ENCODE measurements at places on chromosomes 7 and 10.

DNA sequence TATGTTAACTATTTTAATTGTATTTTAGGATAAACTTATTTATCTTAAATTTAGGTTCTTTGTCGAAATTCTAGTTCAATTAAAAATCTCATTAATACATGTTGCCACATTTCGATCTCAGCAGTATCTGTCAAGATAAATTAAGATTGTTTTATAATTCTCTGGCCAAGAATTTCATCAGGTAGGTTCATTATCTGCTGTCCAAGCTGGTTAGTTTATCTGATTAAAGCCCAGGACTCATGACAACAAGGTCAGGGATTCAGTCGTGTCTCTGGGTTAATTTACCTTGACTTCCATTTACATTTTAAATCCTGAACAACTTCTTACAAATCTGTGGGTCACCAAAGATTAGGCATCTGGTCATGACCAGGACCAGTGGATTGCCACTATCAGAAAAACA lies 7.6 kb downstream of the STEAP4 start:
- ATAC-seq = no peak

DNA sequence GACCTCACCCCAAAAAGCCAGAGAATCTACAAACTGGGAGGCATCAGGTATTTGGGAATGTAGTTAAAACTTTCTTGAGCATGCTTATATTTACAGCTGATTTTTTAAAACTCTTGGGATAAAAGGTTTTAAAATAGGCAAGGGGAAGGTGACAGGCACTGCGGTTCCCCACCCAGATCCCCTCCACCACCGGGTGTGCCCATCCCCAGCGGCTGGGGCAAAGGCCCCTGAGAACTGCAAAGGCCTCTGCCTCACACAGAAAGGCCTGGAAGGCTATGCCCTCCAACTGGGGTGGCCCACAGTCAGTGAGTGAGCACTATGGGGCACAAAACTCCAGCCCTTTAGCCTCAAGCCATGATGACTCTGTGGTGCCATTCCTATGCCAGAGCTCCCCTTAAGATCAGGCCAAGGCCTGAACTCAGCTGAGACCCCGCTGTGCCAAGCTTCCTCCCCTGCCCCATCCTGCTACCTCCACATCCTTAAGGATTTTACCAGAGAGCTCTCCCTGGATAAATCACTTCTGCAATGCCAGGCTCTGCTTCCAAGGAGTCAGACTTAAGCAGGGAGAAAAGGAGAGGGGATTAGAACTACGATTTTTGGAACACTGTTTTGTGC lies 299.1 kb downstream of the GRID1 start:
- ATAC-seq = no peak

DNA sequence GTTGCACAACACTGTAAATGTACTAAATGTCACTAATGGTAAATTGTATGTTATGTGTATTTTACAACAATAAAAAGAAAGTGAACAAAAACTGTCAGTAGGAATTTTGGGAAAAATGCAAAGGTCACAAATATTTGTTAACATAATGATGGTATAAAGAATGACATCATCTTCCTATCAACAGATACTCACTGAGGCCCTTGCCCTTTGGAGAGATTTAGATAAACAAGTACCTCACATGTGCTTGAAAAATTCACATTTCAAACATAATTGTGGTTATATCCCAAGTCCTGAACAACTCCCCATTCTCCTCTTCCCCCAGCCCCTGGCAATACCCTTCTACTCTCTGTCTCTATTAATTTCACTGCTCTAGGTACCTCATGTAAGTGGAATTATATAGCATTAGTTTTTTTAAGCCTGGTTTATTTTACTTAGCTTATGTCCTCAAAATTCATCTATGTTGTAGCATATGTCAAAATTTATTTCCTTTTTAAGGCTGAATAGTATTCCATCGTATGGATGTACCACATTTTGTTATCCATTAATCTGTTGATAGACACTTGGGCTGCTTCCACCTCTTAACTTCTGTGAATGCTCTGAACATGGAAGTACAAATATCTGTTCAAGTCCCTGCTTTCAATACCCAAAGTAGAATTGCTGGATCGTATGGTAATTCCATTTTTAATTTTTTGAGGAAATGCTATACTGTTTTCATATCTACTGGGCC lies 90.5 kb downstream of the WIPF3 start:
- ATAC-seq = no peak

GRCh38 chr10:85635650-85636049 lies 730.9 kb downstream of the GRID1 start:
- no peak for ATAC-seq

- ATAC-seq = no peak
These were observed 33.6 kb downstream of the JMJD1C start for GRCh38 chr10:63431962-63432797.

- no peak for ATAC-seq
These were observed 7.3 kb downstream of the AASS start for GRCh38 chr7:122136639-122137245.

GRCh38 chr10:133614830-133615580 lies 11.6 kb downstream of the FRG2B start:
- ATAC-seq = peak; percentile 29

DNA sequence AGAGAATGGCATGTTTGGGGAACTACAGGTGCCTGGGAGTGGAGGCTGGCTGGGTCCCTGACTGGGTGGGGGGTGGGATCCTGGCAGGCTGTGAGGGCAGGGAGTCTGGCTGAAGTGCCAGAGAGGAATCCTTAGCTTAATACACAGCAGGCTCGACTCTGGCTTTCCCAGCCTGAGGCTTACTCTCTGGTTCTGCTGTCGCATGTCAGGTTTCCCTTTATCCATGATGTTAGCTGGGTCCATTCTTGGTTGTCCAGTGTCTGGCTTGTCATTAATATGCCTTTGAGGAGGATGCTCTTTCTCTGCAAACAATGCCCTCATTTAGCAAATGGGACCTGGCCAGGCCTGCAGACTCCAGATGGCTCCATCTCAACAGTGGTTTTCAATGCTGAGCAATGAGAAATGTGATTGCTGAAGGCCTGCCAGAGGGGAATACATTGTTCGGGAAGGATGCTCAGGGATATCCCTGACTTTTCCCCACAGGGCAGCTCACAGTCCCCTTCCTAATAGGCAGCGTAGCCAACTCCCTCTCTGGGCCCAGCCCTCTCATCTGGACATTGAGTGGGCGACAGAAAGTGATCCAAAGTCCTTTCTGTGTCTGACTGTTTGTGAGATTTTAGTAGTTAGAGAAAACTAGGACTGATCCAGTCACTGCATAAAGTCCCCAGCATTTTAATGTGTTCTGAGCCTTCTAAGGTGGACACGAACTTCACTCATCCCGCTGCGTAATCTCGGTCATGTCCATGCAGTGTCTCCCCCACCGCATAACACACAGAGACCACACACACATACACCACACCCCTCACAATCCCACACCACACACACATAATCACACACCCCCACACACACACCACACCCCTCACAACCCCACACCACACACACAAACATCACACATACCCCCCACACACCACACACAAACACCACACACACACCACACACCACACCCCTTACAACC lies 124.9 kb downstream of the ANLN start:
- ATAC-seq = no peak

DNA sequence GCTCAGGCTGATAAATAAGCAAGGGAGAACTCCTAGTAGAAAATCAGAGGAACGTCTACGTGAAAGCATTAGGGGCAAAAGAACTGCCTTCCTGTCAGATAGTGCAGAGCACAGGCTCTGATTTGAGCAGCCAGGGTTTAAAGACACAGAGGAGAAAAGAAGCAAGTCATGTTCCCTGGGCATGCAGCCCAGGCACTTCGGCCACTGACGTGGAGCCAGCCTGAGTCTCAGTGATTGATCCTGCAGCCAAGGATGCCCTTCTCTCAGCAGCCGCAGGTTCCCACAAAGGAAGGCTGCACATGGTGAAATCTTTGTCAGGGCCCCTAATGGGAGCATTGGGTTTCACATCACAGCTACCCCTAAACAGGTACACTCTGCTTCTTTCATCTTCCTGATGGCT lies 161.7 kb upstream of the HPS1 start:
- no peak for ATAC-seq

- ATAC-seq = no peak
These were observed at the start of gene MYO1G for GRCh38 chr7:44978511-44979366. Gene MYO1G, minus strand, starts transcription at chr7:44979015. Its CDS starts 54 bp downstream, at chr7:44978961.

GRCh38 chr7:50610521-50611277 lies 45.5 kb upstream of the DDC start:
- ATAC-seq = no peak

DNA sequence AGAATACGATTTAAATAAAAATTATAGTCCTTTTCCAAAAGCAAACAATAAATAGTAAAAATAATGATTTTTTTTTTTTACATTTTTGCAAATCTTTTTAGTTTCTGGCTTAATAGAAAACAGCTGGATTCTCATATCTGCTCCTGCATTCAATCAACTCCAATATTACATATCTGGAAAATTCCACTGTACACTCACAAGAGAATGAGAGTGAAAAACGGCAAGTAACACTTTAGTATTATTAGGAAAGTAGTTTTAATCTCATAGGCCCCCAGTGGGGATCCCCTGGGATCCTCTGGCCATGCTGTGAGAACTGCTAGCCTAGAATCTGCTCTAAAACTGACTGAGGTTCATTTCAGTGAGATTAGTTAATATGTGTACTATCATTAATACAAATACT lies 128.6 kb upstream of the LRRN3 start:
- no peak for ATAC-seq

GRCh38 chr10:114876602-114877300 lies 55.2 kb downstream of the FHIP2A start:
- ATAC-seq = peak; percentile 65

DNA sequence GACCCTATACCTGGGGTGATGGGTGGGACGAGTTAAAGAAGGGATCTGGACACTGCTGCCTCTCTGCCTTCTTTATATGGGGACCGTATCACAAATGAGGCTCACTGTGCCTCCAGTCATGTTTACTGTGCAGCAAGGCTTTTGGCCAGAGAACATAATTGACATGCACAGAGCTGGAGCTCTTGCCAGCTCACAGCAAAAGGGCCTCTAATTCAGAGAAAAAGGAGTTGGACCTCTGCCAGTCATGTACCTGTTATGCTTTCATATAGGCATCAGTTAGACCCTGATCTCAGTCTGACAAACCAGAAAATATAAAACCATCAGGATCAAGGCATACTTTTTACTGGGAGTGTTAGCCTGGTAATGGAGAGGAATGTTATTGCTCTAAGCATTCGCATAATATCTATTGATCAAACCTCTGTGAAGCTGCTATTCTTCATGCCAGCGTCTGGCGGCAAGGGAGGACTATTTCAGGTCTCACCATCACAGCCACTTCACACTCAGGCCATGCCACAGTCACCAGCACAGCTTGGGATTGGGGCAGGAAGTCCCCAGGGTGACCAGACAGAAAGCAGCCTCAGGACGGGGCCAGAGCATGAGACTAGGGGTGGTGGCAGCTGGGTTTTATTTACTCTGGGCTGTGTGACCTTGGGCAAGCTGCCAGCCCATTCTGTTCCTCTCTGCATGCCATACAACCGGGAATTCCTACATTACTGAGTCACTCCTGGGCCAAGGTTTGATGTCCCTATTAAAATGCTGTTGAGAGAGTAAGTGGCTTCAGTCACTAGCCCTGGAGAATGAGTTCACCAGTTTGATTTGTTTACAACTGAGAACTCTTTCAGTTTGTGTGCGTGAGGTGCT lies 90.1 kb downstream of the NPSR1 start:
- peak; percentile 28 for ATAC-seq

DNA sequence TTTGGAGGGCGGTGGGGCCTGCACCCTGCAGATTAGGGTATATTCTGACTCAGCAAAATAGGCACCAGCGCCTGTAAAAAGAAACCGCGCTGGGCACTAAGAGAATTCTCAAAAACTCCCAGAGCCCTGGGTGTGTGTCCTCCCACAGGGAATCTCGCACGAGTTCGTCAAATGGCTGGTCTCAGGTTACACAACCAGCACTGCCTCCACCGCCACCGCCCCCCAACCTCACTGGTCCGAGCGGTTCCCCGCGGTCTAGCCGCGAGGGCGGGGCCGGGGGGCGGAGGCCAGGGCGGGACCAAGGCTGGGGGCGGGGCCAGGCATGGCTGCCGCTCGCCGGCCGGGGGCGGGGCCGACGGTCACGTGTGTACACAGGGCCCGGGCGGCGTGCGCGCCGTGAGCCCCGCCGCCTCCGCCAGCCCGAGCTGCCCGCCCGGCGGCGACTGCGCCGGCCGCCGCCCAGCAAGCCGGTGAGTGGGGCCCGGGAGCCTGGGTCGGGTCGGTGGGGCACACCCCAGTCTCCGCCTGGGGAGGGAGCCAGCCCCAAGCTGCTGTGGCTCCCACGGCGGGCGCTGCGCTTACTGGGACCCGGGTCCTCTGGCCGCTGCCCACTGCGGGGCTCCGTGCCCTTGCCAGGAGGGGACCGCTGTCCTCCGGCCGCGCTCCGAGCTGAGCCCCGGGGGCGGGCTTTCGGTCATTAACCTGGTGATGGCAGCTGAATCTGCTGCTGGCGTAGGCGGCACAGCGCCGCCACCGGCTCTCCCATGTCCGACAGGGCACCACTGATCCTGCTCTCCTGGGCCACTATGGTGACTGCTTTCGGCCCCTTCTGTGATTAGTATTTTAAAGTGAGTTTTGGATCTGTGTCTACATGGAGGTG lies at the start of gene GPR146:
GPR146 (plus strand) TSS at position 358 of the 880 bp plus-strand sequence. CDS start 12,970 bp downstream, outside the sequence.
- ATAC-seq = peak; percentile 97

GRCh38 chr10:2366264-2366931 lies 629.1 kb upstream of the ADARB2 start:
- no peak for ATAC-seq

- ATAC-seq = no peak
These were observed 138.0 kb upstream of the MTPN start for GRCh38 chr7:136114966-136115762.

DNA sequence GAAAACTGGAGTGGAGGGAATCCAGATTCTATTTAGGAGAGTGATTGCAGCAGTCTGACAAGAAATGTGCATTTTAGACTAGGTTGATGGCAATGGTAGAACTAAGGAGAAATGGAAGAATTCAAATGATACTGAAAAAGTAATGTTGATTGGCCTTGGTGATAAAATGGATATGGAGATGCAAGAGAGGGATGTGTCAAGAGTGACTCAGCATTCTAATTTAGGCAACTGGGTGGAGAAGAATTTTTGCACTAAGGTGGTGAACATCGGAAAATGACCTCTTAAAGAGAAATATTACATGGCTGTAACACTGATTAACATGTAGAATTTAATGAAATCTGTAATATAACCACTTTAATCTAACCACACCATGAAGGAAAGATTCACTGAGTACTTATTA lies 806.5 kb downstream of the PHTF2 start:
- no peak for ATAC-seq

DNA sequence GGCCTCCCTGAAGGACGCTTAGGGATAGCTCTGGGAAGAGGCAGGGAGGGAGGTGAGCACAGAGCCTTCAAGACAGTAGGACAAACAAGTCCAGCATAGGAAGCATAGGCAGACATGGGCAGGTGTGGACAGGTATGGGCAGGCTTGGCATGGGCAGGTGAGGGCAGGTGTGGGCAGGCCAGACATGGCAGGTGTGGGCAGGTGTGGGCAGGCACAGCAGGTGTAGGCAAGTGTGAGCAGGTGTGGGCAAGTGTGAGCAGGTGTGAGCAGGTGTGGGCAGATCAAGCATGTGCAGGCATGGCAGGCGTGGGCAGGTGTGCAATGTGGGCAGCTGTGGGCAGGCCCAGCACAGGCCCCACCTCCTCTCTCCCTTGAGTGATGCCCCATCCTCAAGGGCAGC lies 148.8 kb upstream of the ZMIZ1 start:
- ATAC-seq = no peak

GRCh38 chr7:149443523-149443922 lies 17.3 kb downstream of the ZNF777 start:
- ATAC-seq = no peak

All from gastroesophageal sphincter (tissue), 4 donors.